ENCODE measurements at places on chromosomes 2 and 18.

- DNase-seq: no peak
Measured at GRCh38 chr2:109237792-109238191, 108.8 kb downstream of the SH3RF3 start.

GRCh38 chr18:78778651-78779050 is 201.0 kb upstream of the SALL3 start:
- no peak for DNase-seq

- DNase-seq: no peak
Measured at GRCh38 chr2:173858291-173858731, 106.9 kb downstream of the SP3 start.

DNA sequence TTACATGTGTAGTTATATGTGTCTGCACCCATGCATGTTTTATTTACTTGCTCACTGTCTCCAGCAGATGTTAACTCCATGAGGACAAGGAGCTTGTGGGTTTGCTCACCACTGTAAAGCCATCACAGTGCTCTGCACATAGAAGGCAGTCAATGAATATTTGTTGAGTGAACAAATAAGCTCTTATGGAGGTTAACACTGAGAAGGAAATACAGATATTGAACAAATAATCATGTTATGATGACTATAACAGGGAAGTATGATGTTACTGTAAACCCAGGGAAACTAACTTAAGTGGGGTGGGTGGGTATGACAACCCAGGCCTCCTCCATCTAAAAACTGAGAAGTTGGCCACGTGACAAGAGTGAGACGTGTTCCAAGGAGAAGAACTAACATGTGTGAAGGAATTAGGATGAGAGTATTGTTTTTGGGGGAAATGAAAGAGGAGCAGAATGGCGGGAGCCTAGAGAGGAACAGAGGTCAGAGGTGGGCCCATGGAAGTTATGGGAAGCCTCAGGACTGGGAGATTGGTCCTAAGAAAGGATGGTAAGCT is 6.0 kb upstream of the FAM117B start:
- DNase-seq: no peak

- no peak for DNase-seq
Measured at GRCh38 chr2:199958014-199958413, 2.6 kb downstream of the MAIP1 start.

DNA sequence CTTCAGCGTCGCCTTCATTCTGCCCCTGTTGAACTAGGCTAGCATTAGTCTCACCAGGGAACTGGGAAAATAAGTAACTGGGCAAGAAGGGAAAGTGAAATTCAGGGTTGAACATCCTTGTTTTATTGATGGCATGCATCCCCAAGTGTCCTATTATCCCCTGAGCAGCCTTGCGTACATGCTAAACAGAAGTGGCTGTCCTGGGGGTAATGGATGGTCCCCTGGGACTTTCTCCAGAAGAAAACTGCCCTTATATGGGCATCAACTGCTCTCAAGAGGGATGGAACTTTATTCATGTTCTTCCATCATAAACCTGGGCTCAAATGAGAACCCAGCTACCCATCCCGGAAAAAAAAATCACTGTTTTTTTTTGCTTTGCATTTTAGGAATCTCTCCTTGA is 11.8 kb upstream of the SMIM21 start:
- DNase-seq: no peak
